Neural crest cell (in vitro differentiated cells): ENCODE measurements at places on chromosomes 11 and 22. TPM values are rescaled to one million over a fixed set of nuclear protein-coding genes. Genes with fewer than 3 reads are reported as not detected.

The MAPK8IP2 gene
- total RNA-seq: 30.4 and 31.8 TPM in 2 replicates

The CAVIN3 gene
- 5.8 and 9.9 TPM in 2 replicates for total RNA-seq

The CD3E gene
- not detected in 2 replicates for total RNA-seq

The KLHL35 gene
- total RNA-seq: 9.4 and 11.6 TPM in 2 replicates

The SLC25A17 gene
- 25.7 and 28.1 TPM in 2 replicates for total RNA-seq

The ALKBH3 gene
- total RNA-seq: 24.9 and 25.4 TPM in 2 replicates

The MAFF gene
- 3.9 and 5.4 TPM in 2 replicates for total RNA-seq

The OR51I1 gene
- not detected in 2 replicates for total RNA-seq

The FREY1 gene
- total RNA-seq: 2.5 and 3.3 TPM in 2 replicates

The UBQLNL gene
- 0.09 and 0.20 TPM in 2 replicates for total RNA-seq

The OR6T1 gene
- total RNA-seq: not detected in 2 replicates

The CNIH2 gene
- 44.6 and 46.0 TPM in 2 replicates for total RNA-seq

GRCh38 chr11:126438691-126439090 is 83.2 kb downstream of the ST3GAL4 start:
- DNase-seq: no peak

- no peak for DNase-seq
These were observed 119.7 kb upstream of the CD82 start for GRCh38 chr11:44445500-44446365.

DNA sequence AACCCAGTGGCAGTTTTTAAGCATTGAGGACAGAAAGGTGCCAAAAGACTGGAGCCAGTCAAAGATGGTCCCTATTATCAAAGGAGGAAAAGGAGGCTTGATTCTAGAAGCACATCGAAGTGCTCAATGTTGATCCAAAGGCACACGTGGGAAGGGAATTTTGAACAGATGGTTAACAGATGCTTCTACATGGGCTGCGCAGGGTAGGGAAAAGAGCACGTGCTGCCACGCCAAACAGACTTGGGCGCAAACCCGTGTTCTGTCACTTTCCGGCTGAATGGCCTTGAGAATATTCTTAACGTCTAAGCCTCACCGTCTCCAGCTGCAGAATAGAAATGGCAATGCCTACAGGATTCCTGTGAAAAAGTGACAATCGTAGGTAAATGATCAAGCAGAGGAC is 217.9 kb upstream of the MTNR1B start:
- no peak for DNase-seq

- DNase-seq: no peak
These were observed 1046.3 kb downstream of the BRD1 start for GRCh38 chr22:48781391-48781790.

- no peak for DNase-seq
These were observed 38.1 kb upstream of the OPCML start for GRCh38 chr11:133570376-133570775.

GRCh38 chr22:36936362-36937116 is 23.1 kb downstream of the CSF2RB start:
- DNase-seq: no peak

DNA sequence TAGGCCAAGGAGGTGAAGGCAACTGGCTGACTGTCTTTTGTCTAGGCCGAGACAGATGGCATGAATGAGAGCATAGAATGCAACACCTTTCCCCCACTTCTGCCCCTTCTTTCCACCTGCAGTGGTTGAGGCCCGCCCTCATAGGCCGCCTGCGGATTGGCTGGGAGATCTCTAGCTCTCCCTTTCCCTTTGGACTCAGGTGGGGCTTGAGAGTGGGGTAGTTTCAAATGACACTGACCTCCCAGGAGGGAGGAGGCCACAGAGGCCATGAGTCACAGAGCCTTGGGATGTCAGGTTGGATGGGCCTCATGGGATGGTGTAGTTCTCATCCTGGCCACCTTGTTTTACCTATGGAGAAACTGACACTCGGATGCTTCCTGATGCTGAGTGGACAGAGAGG is 9.1 kb downstream of the MICAL2 start:
- DNase-seq: no peak

- DNase-seq: no peak
These were observed 731.1 kb upstream of the LUZP2 start for GRCh38 chr11:23765682-23766252.

DNA sequence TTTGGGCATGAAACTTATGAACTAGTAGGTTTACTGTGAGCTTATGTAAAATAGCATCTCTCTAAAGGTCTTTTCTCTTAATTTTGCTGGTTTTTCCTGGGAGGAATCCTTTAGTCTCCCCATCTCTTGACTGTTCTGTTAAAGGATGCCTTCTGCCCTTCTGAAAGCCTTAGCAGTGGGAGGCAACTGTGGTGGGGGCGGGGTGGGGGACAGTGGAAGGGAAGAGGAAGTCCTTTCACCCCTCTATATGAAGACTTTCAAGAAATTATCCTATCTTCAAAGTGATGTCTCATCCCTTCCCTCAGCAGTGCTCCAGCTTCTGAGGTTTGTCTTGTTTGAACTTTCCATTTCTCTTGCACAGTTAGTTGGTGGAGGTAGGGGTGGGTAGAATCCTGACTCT is 73.1 kb downstream of the ELP4 start:
- DNase-seq: no peak

GRCh38 chr11:19597206-19597605 is 115.4 kb upstream of the NAV2 start:
- no peak for DNase-seq

GRCh38 chr22:39567135-39567946 is 3.2 kb upstream of the CACNA1I start:
- no peak for DNase-seq

DNA sequence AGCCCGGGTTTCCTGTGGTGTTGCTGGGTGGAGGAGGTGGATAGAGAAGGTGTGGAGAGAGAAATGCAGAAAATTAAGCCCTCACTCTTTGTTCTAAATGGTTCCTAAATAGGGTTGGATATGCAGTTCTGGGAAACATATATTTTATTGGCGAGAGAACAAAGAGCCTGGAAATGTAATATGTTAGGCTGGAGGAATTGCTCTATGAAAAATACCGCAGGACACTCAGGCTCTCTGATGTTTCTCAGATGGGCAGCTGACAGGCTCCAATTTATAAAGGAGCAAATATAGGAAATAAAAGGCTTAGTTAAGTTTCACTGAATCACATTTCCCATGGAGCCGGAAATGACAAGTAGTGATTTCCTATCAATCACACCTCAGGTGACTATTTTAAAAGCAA is 428.0 kb downstream of the TMEM135 start:
- no peak for DNase-seq

DNA sequence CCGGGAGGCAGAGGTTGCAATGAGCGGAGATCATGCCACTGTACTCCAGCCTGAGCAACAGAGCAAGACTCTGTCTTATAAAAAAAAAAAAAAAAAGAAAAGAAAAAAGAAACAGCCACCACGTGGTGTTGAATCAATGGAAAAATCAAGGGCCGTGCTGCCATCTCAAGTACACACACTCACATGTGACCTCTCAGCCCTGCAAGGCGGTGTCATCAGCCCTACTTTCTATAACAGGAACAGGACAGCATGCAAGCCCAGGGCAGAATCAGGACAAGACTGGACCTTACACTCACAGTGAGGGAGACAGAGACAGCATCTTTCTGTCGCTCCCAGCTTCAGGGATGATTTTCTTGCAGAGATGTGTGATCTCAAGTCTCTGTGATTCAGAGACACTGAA is 179.6 kb downstream of the MPPED1 start:
- DNase-seq: no peak

GRCh38 chr11:59191095-59191494 is 19.2 kb downstream of the DTX4 start:
- no peak for DNase-seq

DNA sequence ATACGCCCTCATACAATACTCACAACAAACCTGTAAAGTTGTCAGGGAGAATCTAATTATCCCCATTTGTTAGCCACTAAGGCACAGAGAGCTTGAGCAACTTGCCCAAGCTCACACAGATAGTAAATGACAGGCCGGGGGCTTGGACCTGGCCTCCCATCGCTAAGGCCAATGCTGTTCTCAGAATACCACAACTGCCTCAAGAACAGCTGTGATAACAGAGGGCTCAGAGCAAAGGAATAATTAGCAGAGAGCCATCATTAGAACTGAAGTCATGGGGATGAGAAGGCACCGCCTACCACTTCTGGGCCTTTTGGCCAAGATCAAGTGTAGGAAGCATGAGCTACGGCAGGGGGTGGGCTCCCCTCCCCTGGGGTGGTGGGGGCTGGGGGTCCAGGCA is 98.6 kb downstream of the FEZ1 start:
- DNase-seq: no peak

GRCh38 chr11:134270250-134270714 is 5.9 kb upstream of the GLB1L3 start:
- DNase-seq: no peak

GRCh38 chr11:131465746-131466145 is 95.3 kb downstream of the NTM start:
- peak; percentile 32 for DNase-seq

DNA sequence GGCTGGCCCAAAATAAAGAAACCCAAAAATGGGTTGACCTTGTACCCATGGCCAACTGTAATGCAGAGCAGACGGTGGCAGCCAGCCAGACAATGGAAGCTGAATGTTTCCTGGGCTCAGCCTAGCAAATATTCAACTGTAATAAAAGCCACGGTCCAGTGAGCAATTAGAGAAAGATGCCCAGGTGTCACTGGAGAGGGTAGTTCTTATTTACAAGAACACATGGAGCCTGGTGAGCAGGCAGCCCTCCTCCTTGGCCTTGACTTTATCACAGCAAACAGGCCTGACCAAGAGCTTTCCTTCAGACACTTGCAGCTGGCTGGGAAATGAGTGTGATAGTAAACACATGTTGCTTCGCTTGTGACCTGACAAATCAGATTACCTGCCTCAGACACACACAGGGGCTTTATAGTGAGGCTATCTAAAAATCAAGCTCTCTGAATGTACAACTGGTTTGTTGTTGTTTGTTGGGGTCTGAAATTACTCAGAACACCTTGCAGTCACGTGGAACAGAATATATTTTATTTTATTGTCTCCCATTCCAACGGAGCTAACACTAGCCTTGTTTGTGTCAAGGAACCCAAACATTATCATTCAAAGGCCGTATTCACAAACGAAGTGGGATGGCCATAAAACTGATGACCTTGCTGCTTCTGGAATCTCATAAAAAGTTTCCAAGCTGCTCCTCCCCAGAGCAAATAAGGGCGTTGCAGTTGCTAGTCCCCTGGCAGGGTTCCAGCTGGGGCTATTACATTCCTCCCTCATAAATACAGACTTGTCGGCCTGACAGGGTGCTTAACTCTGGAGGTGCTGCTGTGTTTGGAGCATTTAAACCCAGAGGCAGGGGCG is 161.1 kb downstream of the BBOX1 start:
- no peak for DNase-seq

GRCh38 chr11:125108469-125108868 is 3.0 kb downstream of the TMEM218 start:
- no peak for DNase-seq

GRCh38 chr11:68552542-68552941 is 92.0 kb downstream of the PPP6R3 start:
- no peak for DNase-seq

DNA sequence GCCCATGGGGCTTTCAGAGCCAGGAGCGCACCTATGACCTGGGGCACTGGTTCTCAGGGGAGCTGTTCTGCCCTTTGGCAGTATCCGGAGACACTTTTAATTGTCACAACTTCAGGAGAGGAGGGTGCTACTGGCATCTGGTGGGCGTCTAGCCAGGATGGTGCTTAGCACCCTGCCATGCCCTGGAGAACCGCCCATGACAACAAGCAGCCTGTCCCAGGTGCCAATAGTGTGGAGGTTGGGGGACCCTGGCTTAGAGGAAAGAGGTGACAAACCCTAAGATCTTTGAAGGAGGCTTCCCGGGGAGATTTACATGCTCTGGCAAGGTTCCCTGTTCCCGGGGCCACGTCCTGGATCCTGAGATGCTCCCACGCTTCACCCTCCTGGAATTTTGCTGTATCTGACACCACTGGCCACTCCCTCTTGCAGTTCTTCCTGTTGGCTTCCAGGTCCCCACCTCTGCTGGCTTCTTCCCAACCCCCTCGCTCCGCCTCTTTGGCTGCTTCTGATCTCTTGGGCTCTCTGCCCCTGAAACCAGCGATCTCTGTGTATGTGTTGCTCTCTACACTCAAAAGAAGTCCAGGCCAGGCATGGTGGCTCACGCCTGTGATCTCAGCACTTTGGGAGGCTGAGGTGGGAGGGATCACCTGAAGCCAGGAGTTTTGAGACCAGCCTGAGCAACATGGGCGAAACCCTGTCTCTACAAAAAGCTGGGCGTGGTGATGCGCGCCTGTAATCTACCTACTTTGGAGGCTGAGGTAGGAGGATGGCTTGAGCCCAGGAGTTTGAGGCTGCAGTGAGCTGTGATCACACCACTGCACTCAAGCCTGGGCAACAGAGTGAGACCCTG is 31.1 kb downstream of the FADS3 start:
- no peak for DNase-seq

- DNase-seq: no peak
These were observed 156.2 kb downstream of the NAV2 start for GRCh38 chr11:19868871-19869270.

DNA sequence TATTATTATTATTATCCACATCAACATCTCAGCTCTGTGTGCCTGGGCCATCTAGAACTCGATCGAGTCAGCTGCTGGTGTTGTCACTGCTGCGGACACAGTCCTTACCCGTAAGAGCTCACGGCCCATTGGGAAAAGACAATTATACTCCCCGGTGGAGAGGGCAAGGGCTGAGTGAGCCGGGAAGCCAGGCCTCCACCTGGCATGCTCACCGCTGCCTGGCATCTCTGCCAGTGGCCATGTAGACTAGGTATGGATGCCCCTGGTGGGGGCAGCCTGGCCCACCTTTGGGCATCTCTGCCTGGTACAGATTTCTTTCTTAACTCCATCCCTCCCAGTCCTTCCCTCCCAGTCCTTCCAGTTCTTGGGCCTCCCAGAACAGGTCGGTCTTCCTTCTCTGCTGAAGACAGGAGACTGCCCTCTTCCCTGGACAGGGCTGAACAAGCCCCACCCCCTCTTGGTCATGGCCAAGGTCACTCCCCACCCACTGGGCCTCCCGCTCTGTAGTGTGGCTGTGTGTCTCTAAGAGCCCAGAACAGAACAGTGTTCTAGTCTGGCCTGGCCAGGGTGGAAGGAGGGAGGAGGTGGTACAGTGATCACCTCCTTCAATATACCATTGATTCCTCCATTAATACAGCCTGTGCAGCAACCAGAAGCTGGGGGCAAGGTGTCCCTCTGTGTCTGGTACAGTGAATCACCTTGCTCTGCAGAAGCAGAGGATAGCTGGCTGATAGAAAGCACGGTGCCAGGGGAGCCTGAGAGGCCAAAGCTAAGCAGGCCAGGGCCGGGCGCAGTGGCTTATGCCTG is 57.7 kb downstream of the FLRT1 start:
- no peak for DNase-seq

DNA sequence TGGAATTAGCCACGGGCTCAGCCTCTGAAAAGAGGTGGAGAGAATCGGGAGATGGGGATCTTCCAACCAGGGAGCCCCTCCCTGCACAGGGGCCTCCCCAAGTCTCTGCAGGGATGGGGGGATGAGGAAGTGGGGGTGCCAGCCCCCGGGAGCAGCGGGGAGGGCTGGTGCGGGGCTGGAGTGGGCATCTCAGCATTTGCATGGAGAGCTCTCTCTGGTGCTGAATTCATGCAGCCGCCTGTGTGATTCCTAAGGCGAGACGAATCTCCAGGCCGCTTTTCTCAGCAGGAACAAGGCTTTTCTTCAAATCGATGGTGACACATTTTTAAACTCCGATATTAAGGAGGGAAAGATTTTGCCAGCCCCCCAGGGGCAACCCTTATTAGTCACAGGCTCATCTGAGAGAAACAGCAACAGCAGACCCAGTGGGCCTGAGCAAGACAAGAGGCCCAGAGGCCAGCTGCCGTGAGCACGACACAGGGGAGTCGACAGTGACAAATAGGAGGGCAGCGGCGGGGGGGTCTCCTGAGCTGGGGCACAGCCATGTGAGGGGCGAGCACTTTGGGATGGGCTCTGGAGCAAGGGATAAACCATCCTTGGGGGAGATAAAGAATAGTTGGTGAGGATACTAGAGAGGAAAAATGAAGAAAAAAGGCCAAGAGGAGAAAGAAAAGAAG is 29.0 kb downstream of the MACROD1 start:
- DNase-seq: no peak
